ENCODE measurements at places on chromosomes 5 and 9.
A peak's percentile ranks its signal among the peaks of the same experiment; 100 is the strongest.

- H3K36me3 ChIP-seq, result no peaks in the 10 kb centered on the region
- H3K4me3 ChIP-seq, result no peak overlapping the region
- DNase-seq, result no peak
Measured at GRCh38 chr5:173736374-173736773, 119.9 kb upstream of the BOD1 start.

- H3K36me3 ChIP-seq, result no peaks in the 10 kb centered on the region
- no peak for DNase-seq
- no peaks in the 10 kb centered on the region for H3K27me3 ChIP-seq
- no peak overlapping the region for H3K27ac ChIP-seq
- H3K4me1 ChIP-seq, result no peaks in the 10 kb centered on the region
Measured at GRCh38 chr9:137286975-137287383, 9.5 kb downstream of the TOR4A start.

GRCh38 chr5:164748861-164749260 is 1243.4 kb downstream of the MAT2B start:
- H3K36me3 ChIP-seq, result no peaks in the 10 kb centered on the region
- no peak for DNase-seq
- no peaks in the 10 kb centered on the region for H3K27me3 ChIP-seq
- H3K4me3 ChIP-seq, result no peak overlapping the region
- no peaks in the 10 kb centered on the region for H3K4me1 ChIP-seq

DNA sequence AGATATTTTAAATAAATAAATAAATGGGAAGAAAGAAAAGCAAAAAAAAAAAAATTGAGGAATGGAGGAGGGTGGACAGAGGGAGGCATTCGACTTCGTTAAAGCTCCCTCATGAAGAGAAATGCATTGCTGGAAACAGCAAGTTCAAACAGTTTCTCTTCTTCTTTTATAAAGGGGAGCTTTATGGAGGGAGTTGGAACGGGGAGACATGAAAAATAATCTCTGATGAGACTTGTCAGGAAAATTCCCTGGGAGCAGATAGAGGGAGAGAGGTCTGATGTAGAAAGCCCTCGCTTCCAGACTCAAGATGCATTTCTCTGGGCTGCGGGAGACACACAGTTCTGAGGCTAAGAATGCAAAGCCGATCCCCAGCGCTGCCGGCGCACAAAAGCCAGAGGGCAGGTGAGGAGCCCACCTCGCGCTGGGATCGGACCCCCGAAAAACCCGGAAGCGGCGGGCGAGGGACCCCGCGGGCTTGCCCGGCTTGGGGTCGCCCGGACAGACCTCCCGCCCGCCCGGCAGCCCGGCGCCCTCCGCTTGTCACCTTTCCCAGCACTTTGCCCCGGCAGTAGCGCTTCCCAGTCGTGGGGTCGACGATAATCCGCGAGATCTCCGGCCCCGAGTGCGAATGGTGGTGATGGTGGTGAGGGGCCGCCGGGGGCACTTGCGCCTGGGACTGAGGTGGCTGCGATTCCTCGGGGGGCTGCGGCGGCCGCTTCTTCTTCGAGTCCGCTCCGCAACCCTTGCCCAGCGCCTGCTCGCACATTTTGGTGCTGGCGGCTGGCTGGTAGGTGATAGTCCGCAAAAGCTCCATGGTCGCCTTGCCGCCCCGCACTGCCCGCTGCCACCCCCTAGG is 512 bp downstream of the PLK2 start:
- H3K27me3 ChIP-seq, result no peaks in the 10 kb centered on the region
- H3K4me1 ChIP-seq, result peaks cover 32% of the 10 kb centered on the region
- no peaks in the 10 kb centered on the region for H3K36me3 ChIP-seq
- peak overlapping the region; percentile 81 for H3K4me3 ChIP-seq
- peak overlapping the region; percentile 94 for H3K27ac ChIP-seq
- DNase-seq, result no peak

DNA sequence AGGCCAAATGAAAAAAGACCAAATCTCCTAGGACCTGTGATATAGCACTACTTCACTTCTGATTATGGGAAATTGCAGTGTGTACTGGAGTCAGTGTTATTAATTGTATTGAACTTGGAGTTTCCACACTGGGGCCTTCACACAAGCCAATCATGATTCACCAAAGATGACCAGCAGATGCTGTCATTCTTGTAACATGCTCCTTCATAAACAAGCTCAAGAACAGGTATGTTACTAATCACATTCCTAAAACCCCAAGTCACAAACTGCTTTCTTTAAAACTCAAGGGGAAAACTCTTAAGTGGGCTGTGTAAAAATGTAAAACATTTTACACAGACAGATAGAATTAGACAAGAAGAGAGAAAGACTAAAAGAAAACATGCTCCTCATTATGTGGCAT is 5.6 kb downstream of the KLHL3 start:
- no peak overlapping the region for H3K4me3 ChIP-seq
- peaks cover 24% of the 10 kb centered on the region for H3K4me1 ChIP-seq
- no peak for DNase-seq

DNA sequence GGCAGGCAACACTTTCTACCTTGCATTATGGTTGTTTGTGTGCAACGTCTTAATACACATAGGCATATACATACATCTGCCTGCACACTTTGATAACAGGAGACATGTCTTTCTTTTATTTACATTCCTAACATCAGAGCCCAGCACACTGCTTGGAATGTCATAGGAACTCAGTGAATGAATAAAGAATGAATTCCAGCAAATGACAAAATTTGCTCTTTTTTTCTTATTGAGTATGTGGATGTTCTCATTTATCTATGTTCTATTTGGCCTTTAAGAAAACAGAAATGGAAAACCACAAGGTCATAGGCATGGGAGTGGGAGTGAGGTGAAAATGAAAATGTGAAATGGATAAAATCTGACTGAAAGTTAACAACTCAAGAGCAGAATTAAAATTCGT is 36.3 kb upstream of the PALM2AKAP2 start:
- H3K27me3 ChIP-seq, result no peaks in the 10 kb centered on the region
- no peaks in the 10 kb centered on the region for H3K36me3 ChIP-seq
- peaks cover 8% of the 10 kb centered on the region for H3K4me1 ChIP-seq
- DNase-seq, result no peak

GRCh38 chr5:34007201-34007620 is 639 bp downstream of the AMACR start:
- peak overlapping the region; percentile 93 for H3K27ac ChIP-seq
- no peaks in the 10 kb centered on the region for H3K27me3 ChIP-seq
- peaks cover 26% of the 10 kb centered on the region for H3K36me3 ChIP-seq
- DNase-seq, result no peak
- H3K4me3 ChIP-seq, result peak overlapping the region; percentile 75

GRCh38 chr5:138054206-138054605 is 21.3 kb upstream of the FAM13B start:
- no peak for DNase-seq
- no peaks in the 10 kb centered on the region for H3K4me1 ChIP-seq
- no peaks in the 10 kb centered on the region for H3K27me3 ChIP-seq
- no peaks in the 10 kb centered on the region for H3K36me3 ChIP-seq
- no peak overlapping the region for H3K27ac ChIP-seq
- no peak overlapping the region for H3K4me3 ChIP-seq

DNA sequence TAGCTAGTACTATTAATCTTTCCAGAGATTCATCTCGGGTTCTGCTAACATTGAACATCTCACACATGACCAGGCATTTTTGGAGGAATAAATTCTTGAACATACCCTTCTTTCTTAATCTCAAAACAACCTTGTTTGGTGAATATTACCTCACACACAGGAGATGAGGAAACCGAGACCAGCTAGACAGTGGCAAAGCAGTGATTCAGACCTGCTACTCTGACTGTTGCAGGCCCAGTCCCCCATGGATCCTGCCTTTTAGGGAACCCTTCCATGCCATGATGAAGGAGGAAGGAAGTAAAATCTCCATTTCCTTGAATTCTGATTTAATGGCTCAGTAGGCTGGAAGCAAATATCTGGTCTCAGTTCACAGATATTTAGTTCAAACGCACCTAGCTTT is 2.6 kb downstream of the PCSK5 start:
- H3K4me1 ChIP-seq, result peaks cover 40% of the 10 kb centered on the region
- peak overlapping the region; percentile 88 for H3K27ac ChIP-seq
- H3K36me3 ChIP-seq, result no peaks in the 10 kb centered on the region
- H3K4me3 ChIP-seq, result peak overlapping the region; percentile 57
- no peak for DNase-seq

GRCh38 chr9:98415782-98416181 is 160.3 kb upstream of the TBC1D2 start:
- no peak for DNase-seq
- H3K27ac ChIP-seq, result no peak overlapping the region
- no peaks in the 10 kb centered on the region for H3K36me3 ChIP-seq

- H3K36me3 ChIP-seq, result peaks cover 28% of the 10 kb centered on the region
- H3K4me3 ChIP-seq, result no peak overlapping the region
- no peak overlapping the region for H3K27ac ChIP-seq
- H3K27me3 ChIP-seq, result no peaks in the 10 kb centered on the region
- H3K4me1 ChIP-seq, result no peaks in the 10 kb centered on the region
Measured at GRCh38 chr9:123000371-123001068, 32.9 kb upstream of the GPR21 start.

DNA sequence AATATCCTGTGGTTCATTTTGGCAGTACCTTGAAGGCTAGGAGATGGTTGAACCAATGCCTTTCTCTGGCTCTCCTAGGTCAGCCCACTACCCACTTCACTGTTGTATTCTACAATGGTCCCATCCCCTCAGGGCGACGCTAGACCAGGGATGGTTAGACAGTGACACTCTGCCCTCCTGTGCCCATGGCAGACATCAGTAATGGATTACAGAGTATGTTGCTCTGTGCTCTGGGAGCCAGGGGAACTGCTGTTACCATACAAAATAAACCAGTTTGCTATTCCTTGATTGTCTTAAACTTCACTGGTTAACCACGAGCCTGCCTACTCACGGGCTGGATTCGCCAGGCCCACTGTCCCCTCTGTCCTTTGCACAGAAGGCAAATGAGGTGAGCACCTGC is 33.7 kb downstream of the NCS1 start:
- peaks cover 20% of the 10 kb centered on the region for H3K4me1 ChIP-seq
- no peak overlapping the region for H3K4me3 ChIP-seq
- H3K27ac ChIP-seq, result no peak overlapping the region

DNA sequence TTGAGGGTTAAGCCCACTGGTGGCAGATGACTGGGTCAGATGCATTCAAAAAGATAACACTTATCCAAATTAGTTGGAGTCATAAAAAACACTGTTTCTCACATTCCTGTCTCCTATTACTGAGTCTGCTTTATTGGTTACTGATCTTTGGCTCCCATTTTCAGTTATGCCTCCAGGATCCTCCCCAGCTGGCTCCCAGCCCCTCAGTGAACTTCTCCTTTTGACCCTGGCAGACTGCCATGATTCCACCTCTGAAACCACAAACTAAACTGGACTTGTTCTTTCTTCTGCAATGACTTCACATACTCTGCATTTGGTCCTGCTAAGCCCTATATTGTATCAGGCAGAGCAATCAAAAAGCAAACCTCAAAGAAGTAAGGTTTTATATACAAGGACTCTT is 860.8 kb upstream of the DMAC1 start:
- no peaks in the 10 kb centered on the region for H3K36me3 ChIP-seq
- no peaks in the 10 kb centered on the region for H3K27me3 ChIP-seq
- DNase-seq, result no peak
- no peak overlapping the region for H3K4me3 ChIP-seq
- H3K4me1 ChIP-seq, result no peaks in the 10 kb centered on the region
- H3K27ac ChIP-seq, result no peak overlapping the region

- peaks cover 21% of the 10 kb centered on the region for H3K4me1 ChIP-seq
- no peaks in the 10 kb centered on the region for H3K36me3 ChIP-seq
- H3K27me3 ChIP-seq, result no peaks in the 10 kb centered on the region
Measured at GRCh38 chr9:85741095-85741874, 469 bp downstream of the AGTPBP1 start.
